CD8-positive, alpha-beta T cell (primary cell): ENCODE measurements at places on chromosomes 4 and X.

GRCh38 chr4:94127707-94128328, 79.8 kb upstream of the SMARCAD1 start:
- DNase-seq, result no peak

GRCh38 chr4:62366939-62367338, 1166.8 kb downstream of the ADGRL3 start:
- DNase-seq, result no peak

DNA sequence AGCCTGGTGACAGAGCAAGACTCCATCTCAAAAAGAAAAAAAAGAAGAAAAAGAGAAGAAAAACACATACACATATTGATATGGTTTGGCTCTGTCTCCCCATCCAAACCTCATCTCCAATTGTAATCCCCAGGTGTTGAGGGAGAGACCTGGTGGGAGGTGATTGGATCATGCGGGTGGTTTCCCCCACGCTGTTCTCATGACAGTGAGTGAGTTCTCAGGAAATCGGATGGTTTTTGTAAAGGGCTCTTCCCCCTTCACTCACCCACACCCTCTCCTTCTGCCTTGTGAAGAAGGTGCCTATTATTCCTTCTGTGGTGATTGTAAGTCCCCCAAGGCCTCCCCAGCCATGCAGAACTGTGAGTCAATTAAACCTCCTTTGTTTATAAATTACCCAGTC, 68.4 kb downstream of the LDB2 start:
- no peak for DNase-seq

DNA sequence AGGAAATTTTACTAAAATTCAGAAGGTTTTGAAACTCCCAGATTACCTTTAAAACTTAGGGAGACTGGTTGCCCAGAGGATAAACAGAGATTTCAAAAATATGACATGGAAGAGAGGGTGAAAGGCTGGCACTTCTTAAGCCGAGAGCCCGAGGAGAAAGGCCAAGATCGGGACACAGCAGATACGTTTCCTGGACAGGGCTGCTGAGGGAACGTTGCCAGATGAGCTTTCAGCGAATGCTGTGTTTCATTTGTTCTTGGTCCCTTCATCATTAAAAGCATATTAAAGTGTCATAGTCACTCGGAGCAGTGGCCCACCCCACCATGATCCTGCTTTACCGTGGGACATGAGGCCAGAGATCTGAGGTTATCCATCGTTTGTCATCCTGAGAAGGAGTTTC, 37.9 kb upstream of the STOX2 start:
- no peak for DNase-seq

- DNase-seq, result no peak
Observed at GRCh38 chr4:185293202-185293601, 83.8 kb downstream of the SNX25 start.

DNA sequence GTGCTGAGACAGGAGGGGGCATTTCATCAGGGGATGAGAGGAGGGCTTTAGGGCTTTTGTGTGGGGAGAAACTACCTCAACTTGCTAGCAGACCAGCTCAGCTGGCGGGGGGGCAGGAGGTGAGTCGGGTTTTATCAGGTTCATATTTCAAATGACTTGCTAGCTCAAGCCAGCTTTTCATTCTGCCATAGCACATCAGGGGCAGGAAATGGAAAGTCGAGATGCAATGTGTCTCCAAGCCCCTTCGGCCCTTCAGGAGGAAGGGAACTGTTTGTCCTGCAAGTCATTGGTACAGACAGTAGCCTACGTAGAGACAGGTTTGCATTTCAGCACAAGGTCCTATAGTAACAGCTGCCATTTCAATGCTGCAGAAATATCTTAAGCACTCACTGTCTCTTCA, 194.1 kb downstream of the PTTG2 start:
- DNase-seq, result no peak

- no peak for DNase-seq
Observed at GRCh38 chr4:182576601-182577289, 333.5 kb downstream of the TENM3 start.

- no peak for DNase-seq
Observed at GRCh38 chr4:128381748-128382559, 94.3 kb upstream of the PGRMC2 start.

DNA sequence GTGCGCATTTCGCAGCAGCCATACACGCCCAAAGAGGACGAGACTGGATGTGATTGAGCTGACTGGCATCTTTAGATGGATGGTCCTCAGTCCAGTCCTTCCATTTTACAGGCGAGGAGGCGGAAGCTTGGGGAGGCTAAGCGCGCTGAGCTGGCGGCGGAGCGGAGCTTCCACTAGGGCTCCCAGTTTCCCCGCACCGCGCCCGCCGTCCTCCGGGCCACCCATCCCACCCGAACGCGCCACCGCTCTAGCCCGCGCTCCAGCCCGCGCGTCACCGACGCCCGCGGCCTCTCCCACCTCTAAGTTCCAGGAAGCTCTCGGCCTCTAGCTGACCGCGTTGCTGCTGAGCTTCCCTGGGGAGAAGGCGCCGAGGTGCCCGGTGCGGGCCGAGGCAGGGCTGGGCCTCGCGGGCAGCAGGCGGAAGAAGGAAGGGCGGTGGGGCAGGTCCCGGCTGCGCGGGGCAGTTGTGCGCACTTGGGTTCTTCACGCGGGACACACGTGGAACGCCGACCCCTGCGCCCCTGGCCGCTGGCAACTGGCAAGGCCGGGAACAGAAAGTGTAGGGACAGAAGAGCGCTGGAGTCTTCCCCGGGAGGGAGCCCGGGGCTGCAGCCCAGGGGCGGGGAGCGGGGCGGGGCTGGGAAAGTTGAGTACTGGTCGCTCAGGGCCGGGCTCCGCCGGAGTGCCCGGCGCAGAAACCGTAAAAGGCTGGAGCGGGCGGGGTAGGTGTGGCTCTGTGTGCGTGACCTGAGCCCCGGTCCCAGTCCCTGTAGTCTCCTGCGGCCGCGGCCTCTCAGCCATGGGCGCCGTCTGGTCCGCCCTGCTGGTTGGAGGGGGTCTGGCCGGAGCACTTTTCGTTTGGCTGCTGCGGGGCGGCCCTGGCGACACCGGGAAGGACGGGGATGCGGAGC, at the start of gene STBD1:
Gene STBD1, plus strand, starts transcription at position 763 of the 911 bp plus-strand sequence. Its CDS starts 37 bp downstream, at position 800.
- DNase-seq, result no peak

DNA sequence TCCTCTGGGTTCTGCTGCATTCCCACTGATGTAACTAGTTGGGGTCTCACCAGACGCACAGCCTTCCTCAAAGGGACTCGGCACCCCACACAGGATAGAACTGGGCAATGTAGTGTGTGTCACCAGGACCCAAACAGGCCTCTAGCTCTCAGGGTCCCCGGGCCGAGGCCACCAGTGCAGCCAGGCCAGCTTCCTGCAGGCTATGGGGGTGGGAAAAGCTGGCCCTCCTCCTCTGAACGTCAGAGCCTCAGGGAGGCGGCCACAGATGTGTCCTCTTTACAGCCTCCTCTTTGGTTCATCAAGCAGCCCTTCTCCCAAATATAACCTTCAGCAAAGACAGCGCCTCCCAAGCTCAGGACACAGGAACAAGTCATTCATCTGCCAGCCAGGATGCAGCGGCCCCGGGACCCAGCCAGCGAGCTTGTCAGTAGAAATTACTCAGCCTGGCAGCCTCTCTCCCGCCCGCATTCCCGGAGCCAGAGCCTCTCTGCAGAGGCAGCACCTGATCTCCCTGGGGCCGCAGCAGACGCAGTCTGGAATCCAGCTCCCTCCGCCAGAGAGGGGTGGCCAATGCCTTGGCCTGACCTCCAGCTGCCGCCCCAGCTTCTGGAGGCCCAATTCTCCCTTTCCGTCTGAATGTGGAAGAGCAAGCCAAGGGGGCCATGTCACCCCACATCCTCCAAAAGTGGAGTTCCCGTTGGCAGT, 288.5 kb downstream of the FBXW7 start:
- DNase-seq, result no peak

- no peak for DNase-seq
Observed at GRCh38 chrX:87808576-87809243, 291.1 kb downstream of the KLHL4 start.

DNA sequence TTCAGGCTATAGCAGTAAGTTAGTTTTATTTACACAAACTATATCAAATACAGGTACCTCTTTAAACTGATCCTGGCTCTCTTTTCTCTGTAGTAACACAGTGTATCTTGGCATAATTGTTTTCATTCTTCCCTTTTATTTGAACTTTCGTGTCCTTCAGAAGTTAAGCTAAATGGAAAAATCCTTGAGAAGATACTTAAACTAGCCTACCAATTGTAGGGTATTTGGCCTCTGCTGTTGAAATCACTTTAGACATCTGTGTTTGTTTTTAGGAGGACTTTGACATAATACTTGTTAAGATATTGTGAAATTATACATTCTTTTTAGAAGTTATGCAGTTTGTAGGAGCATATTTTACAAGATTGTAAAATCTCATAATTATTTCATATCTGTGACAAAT, 90.3 kb upstream of the GK2 start:
- no peak for DNase-seq

- peak; percentile 5 for DNase-seq
Observed at GRCh38 chr4:56803471-56803870, 18.0 kb downstream of the SPINK2 start.

DNA sequence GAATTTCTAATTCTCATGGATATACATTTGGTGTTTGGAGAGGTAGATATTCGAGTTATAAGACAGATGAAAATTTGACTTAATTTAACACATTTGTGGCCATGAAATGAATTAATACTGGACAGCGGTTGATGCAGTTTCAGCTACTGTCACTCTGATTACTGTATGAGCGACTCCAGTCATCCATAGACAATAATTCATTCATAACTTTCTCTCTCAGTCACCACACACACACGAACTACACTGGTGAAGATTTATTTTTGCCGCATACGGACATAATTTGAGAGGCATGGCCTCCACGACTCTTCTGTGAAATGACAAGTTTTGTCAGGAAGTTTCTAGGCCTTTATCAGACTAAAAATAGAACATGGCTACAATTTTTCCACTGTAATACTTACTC, 177.0 kb downstream of the TENM3 start:
- DNase-seq, result no peak

GRCh38 chrX:143664302-143664701, 28.4 kb upstream of the SLITRK4 start:
- DNase-seq, result no peak

- no peak for DNase-seq
Observed at GRCh38 chr4:52312722-52313121, 261.6 kb downstream of the SPATA18 start.

GRCh38 chr4:48405924-48406323, 64.6 kb downstream of the SLAIN2 start:
- no peak for DNase-seq
